ENCODE measurements at places on chromosomes 16 and 17. TPM values are rescaled to one million over a fixed set of nuclear protein-coding genes. Genes with fewer than 3 reads are reported as not detected.

- no peak for DNase-seq
- H3K27ac ChIP-seq: no peak overlapping the region
- H3K4me1 ChIP-seq: no peaks in the 10 kb centered on the region
- H3K36me3 ChIP-seq: no peaks in the 10 kb centered on the region
- H3K27me3 ChIP-seq: no peaks in the 10 kb centered on the region
- H3K4me3 ChIP-seq: no peak overlapping the region
Observed at GRCh38 chr16:10929853-10930754, 12.2 kb downstream of the DEXI start.

DNA sequence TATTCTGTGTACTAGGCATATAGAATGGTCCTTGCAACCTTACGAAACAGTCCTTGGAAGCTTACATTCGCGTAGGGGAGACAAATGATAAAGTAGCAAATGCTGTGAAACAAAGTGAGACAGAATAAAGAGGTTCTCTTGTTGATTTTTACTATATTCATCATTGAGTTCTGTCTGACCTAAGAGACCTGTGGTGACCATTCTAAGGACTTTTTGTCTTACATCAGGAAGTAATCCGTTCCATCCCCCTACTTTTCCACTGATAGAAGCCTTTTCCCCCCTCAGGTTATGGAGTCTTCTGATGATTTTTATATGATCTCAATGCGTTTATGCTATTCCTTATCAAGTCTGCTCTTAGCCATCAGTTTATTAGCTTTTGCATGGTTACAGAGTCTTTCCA, 66.8 kb upstream of the RASL10B start:
- H3K27ac ChIP-seq: no peak overlapping the region
- H3K4me1 ChIP-seq: no peaks in the 10 kb centered on the region
- no peak overlapping the region for H3K4me3 ChIP-seq
- no peak for DNase-seq
- H3K36me3 ChIP-seq: no peaks in the 10 kb centered on the region

GRCh38 chr17:51029568-51030463, 90.9 kb downstream of the SPAG9 start:
- H3K4me3 ChIP-seq: no peak overlapping the region
- H3K36me3 ChIP-seq: no peaks in the 10 kb centered on the region
- DNase-seq: no peak
- no peaks in the 10 kb centered on the region for H3K27me3 ChIP-seq
- H3K4me1 ChIP-seq: no peaks in the 10 kb centered on the region

DNA sequence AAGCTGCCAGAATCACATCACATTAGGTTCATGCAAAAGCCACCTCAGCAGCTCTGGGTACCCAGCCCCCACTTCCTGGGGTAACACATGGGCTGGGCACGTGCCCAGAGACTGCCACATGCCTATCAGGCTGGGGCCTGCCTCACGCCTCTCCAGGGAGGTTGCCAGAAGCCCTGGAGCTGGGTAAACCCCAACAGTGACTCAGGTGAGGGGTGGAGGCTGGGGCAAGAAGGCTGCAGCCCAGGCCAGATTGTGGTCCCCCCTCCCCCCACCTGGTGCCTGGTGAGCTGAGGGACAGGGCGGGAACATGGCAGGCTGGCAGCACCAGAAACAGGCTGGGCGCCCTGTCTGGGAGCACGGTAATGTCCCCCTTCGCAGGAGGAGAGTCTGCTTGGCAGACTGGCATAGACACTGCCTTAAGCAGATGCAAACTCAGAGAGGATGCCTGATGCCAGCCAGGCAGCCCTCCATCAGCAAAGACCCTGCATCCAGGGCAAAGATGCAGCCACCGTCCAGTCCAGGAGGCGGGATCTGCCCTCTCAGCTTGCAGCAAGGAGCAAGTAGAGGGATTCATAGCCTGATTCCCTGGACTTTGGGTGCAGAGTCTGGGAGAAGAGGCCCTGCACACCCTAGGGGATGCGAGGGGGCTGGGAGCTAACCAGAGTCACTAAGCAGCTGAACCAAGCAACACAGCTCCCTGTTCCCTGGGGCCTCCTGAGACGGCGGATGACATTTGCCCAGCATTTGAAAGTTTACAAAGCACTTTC, 28.8 kb downstream of the NGFR start:
- DNase-seq: no peak
- H3K27ac ChIP-seq: no peak overlapping the region
- H3K36me3 ChIP-seq: no peaks in the 10 kb centered on the region
- no peaks in the 10 kb centered on the region for H3K27me3 ChIP-seq
- no peak overlapping the region for H3K4me3 ChIP-seq

The GPR139 gene
- not detected for total RNA-seq

DNA sequence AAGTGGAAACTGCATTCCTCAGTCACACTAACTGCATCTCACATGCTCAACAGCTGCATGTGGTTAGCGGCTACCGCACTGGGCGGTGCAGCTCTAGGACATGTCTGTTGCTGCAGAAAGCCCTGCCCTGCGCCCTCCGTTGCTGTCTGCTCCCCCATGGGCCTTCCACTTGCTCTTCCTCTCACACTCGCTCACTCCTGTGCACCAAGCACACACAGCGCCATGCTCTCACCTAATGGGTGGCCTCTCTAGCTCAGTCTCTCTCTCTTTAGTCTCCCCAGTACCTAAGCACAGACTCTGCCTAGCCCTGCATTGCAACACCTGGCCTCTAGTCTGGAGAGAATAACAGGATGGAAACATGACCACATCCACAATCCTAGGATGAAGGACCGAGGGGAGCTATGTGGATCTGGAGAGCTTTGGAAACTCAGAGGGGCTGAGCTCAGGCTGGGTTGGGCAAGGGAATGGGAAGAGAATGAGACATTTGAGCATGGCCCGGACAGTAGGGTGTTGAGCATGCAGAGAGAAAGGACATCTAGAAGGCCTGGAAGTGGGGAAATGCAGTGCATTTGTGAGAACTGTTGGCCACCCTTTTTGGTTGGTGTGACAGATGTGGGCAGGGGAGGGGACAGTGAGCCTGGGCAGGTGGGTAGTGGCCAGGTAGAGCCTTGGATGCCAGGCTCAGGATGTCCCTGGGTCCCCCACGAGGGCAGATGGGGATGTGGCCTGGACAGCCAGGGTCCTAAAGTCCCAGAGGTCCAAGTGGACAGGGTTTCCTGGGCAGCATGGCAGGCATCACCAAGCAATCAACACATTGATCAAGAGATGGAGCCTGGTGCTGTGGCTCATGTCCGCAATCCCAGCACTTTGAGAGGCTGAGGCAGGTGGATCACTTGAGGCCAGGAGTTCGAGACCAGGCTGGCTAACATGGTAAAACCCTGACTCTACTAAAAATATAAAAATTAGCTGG, 16.1 kb downstream of the SGCA start:
- peak overlapping the region; percentile 82 for H3K27ac ChIP-seq
- H3K4me3 ChIP-seq: no peak overlapping the region
- H3K4me1 ChIP-seq: no peaks in the 10 kb centered on the region
- H3K36me3 ChIP-seq: no peaks in the 10 kb centered on the region
- no peaks in the 10 kb centered on the region for H3K27me3 ChIP-seq

GRCh38 chr17:33055171-33055611, 63.5 kb downstream of the SPACA3 start:
- no peak overlapping the region for H3K27ac ChIP-seq
- no peak overlapping the region for H3K4me3 ChIP-seq
- no peaks in the 10 kb centered on the region for H3K27me3 ChIP-seq
- no peaks in the 10 kb centered on the region for H3K4me1 ChIP-seq

GRCh38 chr16:2700786-2701185, 18.5 kb downstream of the KCTD5 start:
- no peaks in the 10 kb centered on the region for H3K36me3 ChIP-seq
- DNase-seq: no peak
- no peaks in the 10 kb centered on the region for H3K4me1 ChIP-seq
- no peaks in the 10 kb centered on the region for H3K27me3 ChIP-seq
- no peak overlapping the region for H3K27ac ChIP-seq
- no peak overlapping the region for H3K4me3 ChIP-seq

GRCh38 chr17:55546481-55546880, 35.2 kb upstream of the SMIM36 start:
- DNase-seq: no peak
- no peak overlapping the region for H3K4me3 ChIP-seq
- no peaks in the 10 kb centered on the region for H3K27me3 ChIP-seq
- no peaks in the 10 kb centered on the region for H3K36me3 ChIP-seq
- no peak overlapping the region for H3K27ac ChIP-seq

DNA sequence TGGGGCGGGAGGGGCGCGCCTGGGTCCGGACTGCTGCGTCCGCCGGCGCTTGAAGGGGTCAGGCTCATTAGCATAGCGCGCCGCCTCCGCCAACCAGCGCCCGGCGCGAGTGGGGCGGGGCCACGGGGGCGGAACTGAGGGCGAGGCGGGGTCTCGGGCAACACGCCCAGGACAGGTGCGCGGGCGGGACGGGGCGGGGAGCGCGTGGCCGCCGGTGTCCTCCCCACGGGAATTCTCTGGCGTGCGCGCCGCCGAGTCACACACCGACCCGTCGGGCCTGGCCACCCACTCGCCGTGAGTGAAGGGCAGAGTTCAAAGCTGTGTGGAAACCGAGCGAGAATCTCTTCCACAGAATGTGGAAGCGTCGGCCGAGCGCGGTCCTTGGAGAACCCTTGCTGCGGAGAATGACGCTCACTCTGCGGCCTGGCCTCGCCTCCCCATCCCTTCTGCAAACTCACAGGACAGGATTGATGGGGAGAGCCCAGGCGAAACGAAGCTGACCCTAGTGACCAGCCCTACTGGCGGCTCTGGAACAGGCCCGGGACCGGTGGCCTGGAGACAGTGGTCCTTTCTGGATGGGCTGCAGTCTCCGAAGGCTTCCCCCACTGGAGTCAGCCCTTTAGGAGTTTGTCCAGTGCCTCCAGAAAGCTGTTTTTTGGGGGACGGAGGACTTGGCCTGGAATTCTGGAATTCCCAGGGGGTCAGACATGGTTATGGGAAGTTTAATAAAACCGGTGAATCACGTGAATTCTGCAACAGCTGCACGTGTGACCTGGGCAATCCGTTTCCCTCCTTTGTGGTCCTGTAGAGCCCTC, at the start of gene SNAI3:
SNAI3 (minus strand) TSS at position 69 of the 815 bp plus-strand sequence. CDS start 101 bp downstream, outside the sequence.
- peaks cover 17% of the 10 kb centered on the region for H3K4me1 ChIP-seq
- peak within 1 kb of the TSS; percentile 31 for H3K4me3 ChIP-seq
- DNase-seq: no peak
- no peak within 1 kb of the TSS for H3K27ac ChIP-seq

The TBC1D16 gene
- total RNA-seq: 9.7 TPM

- DNase-seq: no peak
- no peak overlapping the region for H3K27ac ChIP-seq
- H3K27me3 ChIP-seq: no peaks in the 10 kb centered on the region
Observed at GRCh38 chr16:77833921-77834634, 45.7 kb downstream of the VAT1L start.

DNA sequence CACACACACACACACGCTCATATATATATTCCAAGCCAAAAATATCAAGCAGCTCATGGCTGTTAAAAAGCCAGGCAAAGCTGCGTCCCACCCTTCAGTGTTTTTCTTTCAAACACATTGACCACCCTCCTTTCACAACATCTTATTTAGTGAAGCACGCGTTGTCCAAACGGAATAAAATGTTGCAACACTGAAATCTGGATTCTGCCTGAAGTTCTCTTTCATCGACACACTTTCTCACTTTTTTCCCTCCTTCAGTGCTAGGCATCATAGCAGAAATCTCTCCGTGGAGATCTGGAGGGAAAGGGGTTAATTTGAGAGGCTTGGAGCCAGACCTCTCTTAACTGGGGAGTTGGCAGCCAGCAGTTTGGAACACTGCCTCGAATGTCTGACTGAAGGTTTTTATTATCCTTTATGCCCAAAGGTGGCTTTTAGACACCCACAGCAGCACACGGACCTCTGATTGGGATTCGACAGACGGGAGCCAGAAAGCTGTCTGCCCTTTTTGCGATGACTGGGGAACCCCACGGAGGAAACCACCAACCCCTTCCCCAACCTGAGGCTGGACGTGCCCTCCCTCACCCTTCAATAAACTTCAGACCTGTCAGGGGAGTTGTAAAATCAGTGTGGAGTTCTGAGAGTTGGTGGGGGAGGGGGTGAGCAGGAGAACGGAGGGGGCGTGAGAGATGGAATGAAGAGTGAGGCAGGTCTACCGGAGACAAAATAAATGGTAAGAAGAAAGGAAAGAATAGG, 833.6 kb upstream of the SOX9 start:
- no peaks in the 10 kb centered on the region for H3K4me1 ChIP-seq
- H3K27ac ChIP-seq: no peak overlapping the region
- no peaks in the 10 kb centered on the region for H3K36me3 ChIP-seq
- no peaks in the 10 kb centered on the region for H3K27me3 ChIP-seq
- no peak for DNase-seq

DNA sequence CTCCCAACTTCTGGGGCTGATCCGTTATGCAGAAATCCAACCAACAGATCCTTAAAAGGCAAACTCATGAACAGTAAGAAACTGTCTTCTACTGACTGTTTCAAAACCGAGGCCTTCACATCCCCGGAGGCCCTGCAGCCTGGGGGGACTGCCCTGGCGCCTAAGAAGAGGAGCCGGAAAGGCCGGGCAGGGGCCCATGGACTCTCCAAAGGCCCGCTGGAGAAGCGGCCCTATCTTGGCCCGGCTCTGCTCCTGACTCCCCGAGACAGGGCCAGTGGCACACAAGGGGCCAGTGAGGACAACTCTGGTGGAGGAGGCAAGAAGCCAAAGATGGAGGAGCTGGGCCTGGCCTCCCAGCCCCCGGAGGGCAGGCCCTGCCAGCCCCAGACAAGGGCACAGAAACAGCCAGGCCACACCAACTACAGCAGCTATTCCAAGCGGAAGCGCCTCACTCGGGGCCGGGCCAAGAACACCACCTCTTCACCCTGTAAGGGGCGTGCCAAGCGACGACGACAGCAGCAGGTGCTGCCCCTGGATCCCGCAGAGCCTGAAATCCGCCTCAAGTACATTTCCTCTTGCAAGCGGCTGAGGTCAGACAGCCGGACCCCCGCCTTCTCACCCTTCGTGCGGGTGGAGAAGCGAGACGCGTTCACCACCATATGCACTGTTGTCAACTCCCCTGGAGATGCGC, 39.5 kb downstream of the SREBF1 start:
- no peak overlapping the region for H3K27ac ChIP-seq
- DNase-seq: no peak
- no peak overlapping the region for H3K4me3 ChIP-seq
- H3K4me1 ChIP-seq: no peaks in the 10 kb centered on the region
- no peaks in the 10 kb centered on the region for H3K27me3 ChIP-seq
- H3K36me3 ChIP-seq: no peaks in the 10 kb centered on the region

- peaks cover 8% of the 10 kb centered on the region for H3K4me1 ChIP-seq
- H3K36me3 ChIP-seq: no peaks in the 10 kb centered on the region
- no peak overlapping the region for H3K4me3 ChIP-seq
- DNase-seq: peak; percentile 58
Observed at GRCh38 chr16:30927789-30928378, 4.5 kb downstream of the FBXL19 start.

The IRX6 gene
- total RNA-seq: not detected

- no peaks in the 10 kb centered on the region for H3K4me1 ChIP-seq
- no peak for DNase-seq
- H3K27me3 ChIP-seq: no peaks in the 10 kb centered on the region
- no peaks in the 10 kb centered on the region for H3K36me3 ChIP-seq
Observed at GRCh38 chr17:78960928-78961327, 18.8 kb downstream of the LGALS3BP start.

DNA sequence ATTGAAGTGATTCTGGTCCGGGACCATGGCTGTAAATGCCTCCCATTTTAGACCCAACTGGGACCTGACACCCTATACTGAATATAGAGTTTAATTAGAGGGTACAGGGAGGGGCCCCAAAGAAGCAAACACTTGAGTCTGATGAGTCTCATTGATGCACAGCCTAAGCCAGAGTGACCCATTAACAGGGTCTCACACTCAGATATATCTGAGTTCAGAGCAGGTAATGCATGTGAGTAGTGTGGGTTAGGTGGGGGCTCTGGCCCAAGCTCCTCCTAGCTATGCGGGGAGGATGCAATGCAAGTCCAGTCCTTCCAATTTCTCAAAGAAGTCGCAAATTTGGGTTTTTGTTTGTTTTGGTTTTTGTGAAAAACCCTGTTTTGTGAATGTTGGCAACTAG, 17.1 kb upstream of the MARCHF10 start:
- no peaks in the 10 kb centered on the region for H3K4me1 ChIP-seq
- DNase-seq: no peak
- H3K27me3 ChIP-seq: no peaks in the 10 kb centered on the region
- H3K4me3 ChIP-seq: no peak overlapping the region
